HepG2 (cell line): ENCODE measurements at places on chromosomes 4 and X.

DNA sequence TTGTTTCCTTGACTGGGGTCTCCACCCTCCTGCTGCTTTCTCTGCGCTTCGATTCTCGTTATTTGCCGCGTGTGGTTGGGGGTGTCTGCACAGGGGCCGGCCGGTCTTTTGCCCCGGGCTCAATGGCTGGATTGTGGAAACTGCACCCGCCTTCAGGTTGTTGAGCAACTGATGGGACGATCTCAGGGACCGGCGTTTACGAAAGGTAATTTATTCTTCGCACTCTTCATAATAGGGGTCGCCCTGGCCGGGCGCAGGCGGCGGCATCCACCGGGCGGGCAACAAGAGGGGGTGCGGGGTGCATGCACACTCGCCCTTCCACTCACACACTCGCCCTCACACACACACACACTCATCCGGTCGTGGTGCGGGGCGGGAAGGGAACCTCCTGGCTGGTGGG, 1.4 kb downstream of the ADGRL3 start:
- DNase-seq, result no peak

DNA sequence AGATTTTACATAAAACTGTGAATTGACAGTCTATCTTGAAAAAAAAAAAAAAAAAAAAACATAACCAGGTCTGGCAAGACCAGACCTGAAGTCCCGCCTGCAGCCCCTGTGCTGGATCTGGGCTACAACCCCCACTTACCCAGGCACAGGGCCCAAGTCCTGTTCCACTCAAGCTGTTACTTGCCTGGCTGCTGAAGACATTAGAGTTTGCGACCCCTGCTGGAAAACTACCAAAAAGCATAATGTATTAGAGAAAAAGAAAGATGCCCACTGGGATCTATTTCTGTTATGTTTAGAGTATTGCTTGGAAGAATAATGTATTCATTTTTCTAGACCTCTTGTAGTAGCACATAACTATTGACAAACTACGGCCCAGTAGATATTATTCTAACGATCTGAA, 4.7 kb downstream of the HS3ST1 start:
- DNase-seq, result peak; percentile 39

- no peak for DNase-seq
Observed at GRCh38 chr4:152068866-152069265, 308.1 kb upstream of the GATB start.

DNA sequence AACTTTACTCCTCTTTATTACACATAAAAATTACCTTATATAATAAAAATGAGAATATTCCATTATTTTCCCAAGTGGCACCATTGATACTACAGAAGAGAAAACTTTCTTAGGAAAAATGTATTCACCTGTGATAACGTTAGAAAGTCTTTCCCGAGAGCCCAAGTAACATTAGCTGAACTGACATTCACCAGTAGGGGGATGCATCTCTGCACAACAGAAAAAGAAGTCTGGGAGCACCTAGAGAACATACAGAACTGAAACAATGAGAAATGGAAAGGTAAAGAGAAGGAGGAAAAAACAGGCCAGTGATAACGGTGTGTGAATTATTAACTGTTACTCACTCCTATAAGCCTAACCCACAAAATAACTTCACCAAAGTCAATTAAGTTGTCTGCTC, 423.3 kb downstream of the CENPC start:
- peak; percentile 13 for DNase-seq

DNA sequence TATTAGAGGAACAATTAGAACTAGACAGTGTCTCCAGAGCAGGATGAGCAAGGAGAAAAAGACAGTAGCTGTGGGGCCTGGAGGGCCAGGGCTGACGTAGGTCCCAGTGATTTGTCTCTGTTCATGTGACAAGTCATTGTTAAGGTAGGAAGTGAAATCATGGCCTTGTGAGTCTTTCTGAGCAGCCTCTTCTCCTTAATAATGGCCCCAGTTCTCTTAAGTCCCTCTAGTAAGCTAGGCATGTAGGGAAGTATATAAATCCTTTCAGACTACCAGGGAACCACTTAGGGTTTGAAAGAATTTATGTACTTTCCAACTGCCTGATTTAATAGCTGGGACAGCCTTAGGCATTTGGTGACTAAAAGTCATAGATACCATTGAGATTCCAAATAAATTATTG, 133.0 kb downstream of the KLHL8 start:
- DNase-seq, result no peak
